Activated naive CD4-positive, alpha-beta T cell treated with anti-CD3 and anti-CD28 coated beads for 36 hours (primary cell): ENCODE measurements at places on chromosomes 6 and 20. TPM values are rescaled to one million over a fixed set of nuclear protein-coding genes. Genes with fewer than 3 reads are reported as not detected.

EDN3 gene
- total RNA-seq: not detected

CD93 gene
- total RNA-seq: not detected

RAET1L gene
- not detected for total RNA-seq

DNAH8 gene
- total RNA-seq: 0.15 TPM

TTBK1 gene
- total RNA-seq: 0.02 TPM

PDRG1 gene
- 19.3 TPM for total RNA-seq

GSTA1 gene
- not detected for total RNA-seq

DNA sequence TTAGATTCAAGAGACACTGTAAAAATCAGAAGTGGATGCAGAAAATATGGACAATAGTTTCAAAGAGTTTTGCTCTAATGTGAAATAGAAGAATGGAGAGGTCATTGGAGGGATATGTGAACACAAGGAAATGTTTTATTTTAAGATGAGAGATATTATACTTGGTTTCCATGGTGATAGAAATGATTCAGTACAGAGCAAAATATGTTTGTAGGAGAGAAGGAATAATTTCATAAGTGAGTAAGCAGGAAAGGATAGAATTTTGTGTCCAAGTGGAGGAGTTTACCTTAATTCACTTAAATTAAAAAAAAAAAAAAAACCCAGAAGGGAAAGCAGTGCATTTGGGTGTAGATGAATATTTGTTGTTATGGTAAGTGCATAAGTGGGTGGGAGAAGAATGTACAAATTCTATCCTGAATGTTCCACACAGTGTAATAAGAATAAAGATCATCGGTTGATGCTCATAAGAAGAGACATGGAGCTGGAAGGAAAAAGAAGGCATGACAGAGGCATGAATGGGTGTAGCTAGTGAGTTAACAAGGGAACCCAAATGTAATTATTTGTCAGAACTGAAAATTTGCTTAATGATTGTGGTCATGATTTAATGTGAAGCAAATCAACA is 688.9 kb upstream of the GJE1 start:
- DNase-seq: no peak

DNA sequence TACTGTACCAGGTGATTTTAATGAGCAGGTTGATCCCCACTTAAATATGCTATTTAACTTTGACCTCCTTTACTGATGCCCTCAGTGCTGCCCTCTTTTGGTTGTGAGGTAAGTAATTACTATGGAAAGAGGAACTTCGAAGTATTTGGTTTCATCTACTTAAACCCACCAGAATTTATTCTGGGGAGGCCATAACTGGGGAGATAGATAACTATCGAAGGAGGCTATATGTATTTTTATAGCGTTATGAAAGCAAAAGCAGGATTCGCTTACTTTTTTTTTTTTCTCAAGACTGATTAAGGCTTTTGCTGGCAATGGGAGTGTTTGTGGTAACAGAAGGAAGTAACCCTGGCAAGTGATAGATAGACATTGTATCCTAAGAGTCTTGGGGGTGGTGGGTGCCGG is 168.9 kb upstream of the CENPW start:
- DNase-seq: peak; percentile 39

DNA sequence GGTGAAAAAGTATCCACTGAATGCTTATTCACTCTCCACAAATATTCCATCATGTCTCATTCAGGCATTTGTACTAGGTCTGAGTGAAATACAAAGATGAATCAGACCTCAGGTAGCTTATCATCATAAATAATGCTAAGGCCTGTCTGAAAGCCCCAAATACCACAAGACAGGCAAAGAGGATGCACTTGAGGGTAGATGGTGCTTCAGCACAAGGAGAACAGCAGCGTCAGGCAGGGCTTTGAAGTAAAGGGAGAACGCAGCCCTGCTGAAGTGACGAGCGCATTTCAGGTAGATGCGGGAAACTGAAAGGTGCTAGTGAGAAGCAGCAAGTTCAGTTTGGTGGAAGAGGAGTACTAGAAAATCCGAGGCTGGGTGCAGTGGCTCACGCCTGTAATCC is 38.7 kb downstream of the MAP3K5 start:
- DNase-seq: peak; percentile 85

DNA sequence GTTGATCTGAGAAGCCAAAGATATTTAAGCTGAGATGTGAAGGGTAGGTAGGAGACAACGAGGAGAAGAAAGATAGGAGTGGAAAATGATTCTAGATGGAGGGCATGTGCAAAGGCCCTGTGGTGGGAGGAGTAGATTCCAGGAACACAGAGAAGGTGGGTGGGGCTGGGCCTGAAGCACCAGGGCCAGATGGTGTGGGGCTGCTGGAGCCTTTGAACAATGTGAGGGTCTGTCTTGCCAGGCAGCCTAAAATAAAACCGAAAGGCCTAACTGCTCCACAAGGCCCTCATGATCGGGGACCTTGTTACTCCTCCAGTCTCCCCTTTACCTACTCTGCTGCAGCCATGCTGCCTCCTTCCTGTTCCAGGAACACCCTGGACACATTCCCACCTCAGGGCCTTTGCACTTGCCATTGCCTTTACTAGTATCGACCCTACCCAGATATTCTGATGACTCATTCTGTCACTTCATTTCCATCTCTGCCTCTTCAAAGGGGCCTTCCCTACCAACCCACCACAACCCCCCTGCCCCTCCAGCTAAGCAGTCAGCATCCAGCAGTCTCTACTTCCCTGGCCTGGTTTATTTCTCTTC is 20.0 kb downstream of the FAM110A start:
- peak; percentile 36 for DNase-seq

DNA sequence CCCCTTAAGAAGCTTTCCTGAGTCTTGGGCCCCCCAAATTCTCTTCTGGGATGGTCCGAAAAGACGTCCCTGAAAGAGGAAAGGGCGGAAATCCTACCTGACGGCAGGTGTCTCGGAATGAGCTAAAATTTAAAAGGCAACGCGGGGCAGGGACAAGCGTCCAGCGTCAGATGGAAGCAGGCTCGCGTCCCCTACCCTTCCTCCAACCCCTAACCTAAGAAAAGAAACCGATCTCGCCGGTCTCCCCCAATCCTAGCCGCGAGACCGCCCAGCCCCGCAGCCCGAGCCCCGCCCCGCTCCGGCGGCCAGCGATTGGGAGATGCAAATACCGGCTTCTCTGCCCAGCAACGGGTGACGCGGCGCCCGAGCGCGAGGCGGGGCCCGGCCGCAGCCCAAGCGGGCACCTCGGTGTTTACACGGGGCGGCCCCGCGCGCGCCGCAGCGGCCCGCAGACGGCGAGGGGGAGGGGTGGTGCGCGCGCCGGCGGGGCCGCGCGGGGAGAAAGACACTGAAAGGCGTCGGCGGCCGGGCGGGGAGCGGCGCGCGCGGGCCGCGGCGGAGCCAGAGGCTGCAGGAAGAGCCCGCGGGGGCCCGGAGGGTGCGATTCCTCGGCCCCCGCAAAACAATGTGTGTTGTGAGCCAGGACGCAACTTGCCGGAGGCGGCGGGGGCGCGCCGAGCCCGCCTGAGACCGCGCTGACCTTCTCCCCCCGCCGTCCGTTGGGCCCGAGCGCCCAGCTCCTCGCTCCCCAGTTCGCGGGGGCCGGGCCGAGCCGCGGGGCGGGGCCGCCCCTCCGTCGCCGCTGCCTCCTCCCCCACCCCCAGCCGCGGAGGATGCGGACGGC is at the start of gene SOX12:
TSS of gene SOX12 (plus strand) at position 508 of the 844 bp plus-strand sequence. CDS start 373 bp downstream, outside the sequence.
- peak; percentile 97 for DNase-seq

DNA sequence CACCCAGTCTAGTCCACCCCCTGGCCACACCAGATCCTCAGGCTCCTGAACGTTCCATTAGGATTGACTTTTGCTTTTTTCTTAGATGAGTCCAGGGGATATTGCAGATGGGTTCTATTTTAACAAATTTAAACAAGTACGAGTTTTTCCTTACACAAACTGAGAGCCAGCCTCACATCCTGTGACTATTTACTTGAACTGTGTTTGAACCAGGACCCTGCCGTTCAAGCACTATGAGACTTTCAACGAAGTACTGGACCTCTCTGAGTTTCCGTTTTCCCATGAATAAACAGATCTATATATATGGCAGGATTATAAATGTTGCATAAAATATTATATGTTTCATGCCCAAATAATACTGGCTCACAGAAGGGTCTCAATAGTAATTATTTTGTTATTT is 1.4 kb upstream of the METTL24 start:
- no peak for DNase-seq

- DNase-seq: no peak
Observed at GRCh38 chr6:31243508-31243907, 28.4 kb downstream of the HLA-C start.

DNA sequence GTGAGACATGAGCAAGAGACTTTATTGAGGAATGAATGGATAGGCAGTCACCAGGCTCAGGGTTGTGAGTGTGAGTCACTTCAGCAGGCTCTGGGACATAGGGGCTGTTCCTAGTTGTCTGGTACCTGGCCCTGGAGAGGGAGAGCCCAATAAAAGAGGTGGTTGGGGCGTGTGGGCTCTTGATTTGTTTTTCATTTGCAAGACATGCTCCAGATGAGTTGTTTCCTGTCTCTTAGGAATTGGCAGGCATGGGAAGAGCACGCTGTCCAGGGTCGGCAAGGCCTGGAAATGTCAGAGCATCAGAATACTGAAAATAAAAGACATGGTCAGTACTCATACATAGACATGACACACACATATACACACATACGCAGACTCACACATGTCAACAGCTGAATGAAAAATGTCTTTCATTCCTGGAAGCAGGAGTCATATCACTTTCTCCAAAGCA is 166.3 kb upstream of the SULF2 start:
- no peak for DNase-seq

DNA sequence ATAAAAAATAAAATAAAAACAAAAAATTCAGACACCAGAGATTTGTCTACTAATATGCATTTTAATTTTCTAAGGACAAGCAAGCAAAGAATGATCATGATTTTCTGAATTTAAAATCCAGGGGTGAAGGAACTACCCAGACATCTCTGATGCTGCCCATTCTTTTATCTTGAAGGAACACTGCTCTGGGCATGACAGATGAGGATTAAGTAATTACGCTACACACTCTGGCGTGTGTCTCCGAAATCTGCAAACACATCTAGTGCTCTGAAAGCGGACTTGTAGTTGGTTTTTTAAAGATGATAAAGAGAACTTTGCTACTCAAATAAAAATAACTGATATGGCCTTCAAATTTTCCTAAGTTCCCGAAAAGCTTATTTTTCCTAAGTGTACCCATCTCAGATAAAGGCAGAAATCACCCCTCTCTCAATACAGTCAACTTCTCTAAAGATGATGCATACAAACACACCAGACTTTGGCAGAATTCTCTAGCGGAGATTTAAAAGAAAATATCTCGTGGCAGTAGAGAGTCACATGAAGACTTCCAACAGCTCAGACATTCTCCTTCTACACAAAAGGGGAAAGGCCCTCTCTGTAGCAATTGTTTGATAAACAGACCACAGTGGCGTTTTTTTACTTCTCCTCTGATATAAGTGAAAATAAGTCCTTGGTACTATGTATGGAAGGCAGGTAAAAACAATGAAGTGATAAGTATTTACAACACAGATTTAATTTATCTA is 133.8 kb downstream of the BACH2 start:
- DNase-seq: no peak

DNA sequence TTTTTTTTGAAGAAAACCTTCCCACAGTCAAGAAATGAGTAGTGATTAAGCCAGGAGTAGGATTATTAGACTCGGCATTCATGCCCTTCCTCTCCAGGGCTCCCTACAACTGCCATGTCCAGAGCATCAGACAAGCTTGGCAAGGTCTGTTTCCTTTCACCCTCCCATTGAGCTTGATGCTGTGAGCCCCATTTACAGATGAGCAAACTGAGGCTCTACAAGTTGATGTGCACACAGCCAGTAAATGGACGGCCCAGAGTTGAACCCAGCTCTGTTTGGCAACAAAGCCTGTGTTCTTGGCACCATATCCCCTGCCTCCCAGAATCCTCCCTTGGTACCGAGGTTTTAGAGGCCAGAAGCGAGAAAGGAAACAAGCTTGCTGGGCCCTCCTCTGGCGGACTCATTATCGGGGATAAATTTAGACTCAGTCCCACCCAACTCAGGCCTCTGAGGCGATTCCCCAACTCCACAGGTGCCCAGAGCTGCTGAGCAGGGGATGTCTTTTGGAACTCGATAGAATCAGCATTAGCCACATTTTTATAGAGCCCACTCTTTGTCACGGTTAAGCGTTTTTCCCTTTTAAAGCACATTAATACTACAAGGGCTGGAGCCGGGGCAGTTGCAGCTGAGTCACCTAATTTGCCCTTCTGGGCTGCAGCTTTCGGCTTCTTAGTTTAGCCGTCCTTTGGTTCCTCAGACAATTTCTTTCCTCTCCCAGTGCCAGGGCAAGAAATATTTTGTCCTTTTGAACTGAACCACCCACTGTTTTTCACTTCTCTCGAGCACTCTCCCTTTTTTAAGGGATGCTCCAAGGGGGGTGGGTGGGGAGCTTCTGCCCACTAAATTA is 23.0 kb upstream of the NFATC2 start:
- no peak for DNase-seq

- no peak for DNase-seq
Observed at GRCh38 chr6:106684011-106684410, 54.6 kb downstream of the QRSL1 start.

GRCh38 chr6:1124885-1125284 is 187.0 kb upstream of the FOXQ1 start:
- no peak for DNase-seq

- no peak for DNase-seq
Observed at GRCh38 chr6:139942331-139942730, 567.9 kb upstream of the CITED2 start.

DNA sequence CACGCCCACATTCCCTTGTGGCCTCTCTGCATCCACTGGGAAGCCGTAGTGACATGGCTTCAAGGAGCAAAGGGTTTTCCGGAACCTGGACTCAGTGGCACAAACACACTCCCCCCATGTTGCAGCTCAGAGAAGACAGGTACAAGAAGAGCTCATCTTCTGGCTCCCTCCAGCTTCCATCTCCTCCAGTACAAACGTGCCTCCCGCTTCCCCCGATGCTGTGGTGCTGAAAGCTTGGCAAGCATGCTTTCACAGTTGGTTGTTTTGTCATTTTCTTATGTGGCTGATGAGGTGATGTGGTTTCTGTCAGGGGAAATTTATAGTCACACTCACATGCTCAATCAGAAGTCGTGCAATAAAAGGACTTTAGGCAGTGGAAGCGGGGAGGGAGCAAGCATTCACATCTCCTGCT is 258.5 kb downstream of the KIF16B start:
- no peak for DNase-seq

DNA sequence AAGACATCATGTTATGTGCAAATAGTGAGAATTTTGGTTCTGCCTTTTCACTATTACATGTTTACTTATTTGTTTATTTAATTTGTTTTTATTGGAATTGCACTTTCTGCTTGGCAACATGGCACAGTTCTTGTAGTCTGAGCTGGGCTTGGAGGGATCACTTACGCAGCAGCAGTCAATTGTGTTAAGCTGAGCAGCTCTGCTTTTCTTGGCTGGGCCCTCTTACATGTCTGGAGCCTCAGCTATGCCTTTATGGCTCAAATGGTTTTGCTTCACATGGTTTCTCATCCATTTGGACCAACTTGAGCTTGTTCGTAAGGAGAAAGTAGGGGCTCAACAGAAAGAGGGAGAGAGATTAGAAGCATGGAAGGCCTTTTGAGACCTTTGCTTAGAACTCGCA is 327.5 kb upstream of the EPHA7 start:
- no peak for DNase-seq

DNA sequence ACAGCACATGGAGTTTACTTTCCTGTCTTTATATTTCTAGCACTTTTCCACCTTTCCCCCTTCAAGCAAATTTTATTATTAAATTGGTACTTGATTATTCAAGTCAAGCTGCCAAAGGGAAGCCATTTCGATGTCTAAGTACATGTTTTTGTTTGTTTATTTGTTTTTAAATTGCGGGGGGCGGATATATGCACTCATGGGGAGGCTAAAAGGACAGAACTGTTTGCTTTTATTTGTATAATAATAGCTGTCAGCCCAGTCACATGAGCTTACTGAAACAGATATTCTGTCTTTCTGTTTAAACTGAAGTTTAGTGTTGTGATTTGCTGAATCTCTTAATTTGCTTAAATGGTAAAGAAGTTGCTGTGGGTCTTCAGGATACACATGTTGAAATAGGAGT is 49.6 kb upstream of the PLCG1 start:
- DNase-seq: no peak
